Aorta (tissue), 5 donors: ENCODE measurements at places on chromosomes 4 and X. TPM values are rescaled to one million over a fixed set of nuclear protein-coding genes. Genes with fewer than 3 reads are reported as not detected.

- DNase-seq = no peak
Measured at GRCh38 chrX:41946989-41947612, 23.7 kb upstream of the CASK start.

Gene AMTN
- total RNA-seq = not detected

DNA sequence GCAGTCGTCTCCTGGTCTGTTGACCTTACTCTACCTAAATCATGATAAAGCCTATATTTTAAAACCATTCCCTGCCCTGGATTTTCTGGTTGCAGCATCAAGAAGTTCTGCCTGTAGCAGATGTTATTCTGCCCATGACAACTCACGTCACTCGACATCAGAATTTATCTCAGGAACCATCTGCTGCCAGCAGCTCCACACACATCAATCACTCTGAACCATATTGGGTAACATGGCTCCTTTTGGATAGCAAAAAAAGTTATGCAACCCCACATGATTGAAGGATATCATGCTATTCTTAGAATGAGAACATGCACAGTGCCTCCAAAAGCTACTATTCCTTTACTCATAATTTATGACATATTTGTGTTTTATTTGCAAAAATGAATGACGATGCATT, 341.4 kb downstream of the DHRSX start:
- no peak for DNase-seq

DNA sequence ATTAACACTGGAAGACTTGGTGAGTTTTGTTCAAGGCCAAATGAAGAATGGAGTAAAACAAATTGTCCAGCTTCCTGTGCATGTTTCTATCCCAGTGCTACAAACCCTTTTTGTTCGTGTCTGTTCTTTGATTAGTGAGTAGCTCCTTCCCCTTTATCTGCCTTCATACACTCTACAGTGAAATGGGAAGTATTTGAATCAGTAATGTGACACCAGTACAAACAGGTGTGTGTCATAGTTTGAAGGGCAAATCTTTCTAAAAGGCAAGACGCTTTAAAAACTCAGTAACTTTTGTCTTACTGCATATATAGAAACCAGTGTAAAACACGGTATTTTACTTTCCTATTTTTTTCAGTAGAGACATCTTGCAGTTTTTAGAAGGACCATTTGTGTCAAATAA, 5.9 kb downstream of the ARHGEF38 start:
- no peak for DNase-seq

GRCh38 chr4:144280688-144281087, 140.2 kb upstream of the GYPA start:
- no peak for DNase-seq

GRCh38 chr4:163173713-163174112, 7.0 kb upstream of the NAF1 start:
- no peak for DNase-seq

Gene FGFRL1
- 28.9 TPM for total RNA-seq

Gene FAM47A
- not detected for total RNA-seq

- no peak for DNase-seq
Measured at GRCh38 chr4:173769568-173769967, 239.5 kb upstream of the HAND2 start.

GRCh38 chrX:110477593-110478228, 119.1 kb downstream of the RTL9 start:
- no peak for DNase-seq

DNA sequence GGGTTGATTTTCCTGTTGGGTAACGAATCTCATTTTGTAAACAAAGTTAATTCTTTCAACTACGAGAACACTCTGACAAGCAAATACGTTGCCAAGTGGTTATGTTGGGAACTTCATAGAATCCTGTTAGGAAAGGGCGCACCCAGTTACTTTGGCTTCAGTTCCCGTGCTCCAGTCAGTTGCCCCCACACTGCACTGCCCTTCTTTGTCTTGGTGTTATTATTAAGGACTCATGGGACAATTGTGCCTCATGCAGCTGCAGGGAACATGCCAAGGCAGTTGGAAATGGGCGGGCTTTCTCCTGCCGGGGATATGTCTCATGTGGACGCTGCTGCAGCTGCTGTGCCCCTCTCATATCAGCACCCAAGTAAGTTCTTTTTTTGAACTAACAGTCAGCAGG, 28.9 kb downstream of the OFD1 start:
- DNase-seq = peak; percentile 48

DNA sequence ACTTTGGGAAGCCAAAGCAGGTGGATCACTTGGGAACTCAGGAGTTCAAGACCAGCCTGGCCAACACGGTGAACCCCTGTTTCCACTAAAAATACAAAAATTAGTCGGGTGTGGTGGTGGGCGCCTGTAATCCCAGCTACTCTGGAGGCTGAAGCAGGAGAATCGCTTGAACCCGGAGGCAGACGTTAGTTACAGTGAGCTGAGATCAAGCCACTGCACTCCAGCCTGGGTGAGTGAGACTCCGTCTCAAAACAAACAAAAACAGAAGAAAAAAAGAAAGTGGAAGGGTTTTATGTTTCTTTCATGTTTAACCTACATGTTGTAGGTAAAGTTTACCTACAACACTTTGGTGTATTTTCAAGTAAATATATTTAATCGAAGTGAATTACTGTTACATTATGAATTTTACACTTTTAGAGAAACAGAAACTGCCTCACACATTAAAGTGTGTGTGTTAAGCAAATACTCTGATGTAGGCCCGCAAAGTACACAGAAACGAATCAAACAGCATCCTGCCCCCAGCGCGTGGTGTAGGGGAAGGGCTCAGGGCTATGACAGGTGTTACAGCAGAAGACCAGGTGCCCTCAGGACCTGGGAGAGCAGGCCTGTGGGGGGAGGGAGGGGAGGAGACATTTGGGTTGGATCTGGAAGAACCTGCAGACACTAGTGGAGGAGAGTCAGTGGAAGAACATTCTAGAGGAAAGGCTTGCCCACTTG, 39.0 kb downstream of the PTTG2 start:
- DNase-seq = no peak

GRCh38 chrX:12488220-12488619, 303.0 kb upstream of the PRPS2 start:
- DNase-seq = no peak

DNA sequence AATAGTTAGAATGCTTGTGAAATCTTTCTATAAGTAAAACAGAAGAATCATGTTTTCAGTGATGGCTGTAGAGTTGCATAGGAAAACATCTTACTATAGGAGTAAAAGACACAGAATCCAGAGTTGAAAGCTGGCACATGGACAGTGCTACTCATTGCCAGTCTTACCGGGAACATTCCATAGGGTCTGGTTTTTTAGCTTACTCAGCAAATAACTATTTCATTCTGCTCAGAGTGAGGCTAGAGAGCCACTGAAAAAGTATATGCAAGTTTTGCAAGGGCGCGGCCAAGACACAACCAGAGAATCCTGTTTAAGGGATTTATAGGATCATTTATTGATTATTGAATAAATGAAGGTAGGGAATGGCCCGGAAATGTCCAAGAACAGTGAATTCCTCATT, 60.3 kb downstream of the MTHFD2L start:
- no peak for DNase-seq

GRCh38 chrX:12401252-12401651, 263.0 kb downstream of the FRMPD4 start:
- DNase-seq = no peak

Gene MAGEC3
- 2.2 TPM for total RNA-seq

GRCh38 chr4:125979950-125980349, 665.2 kb downstream of the FAT4 start:
- DNase-seq = no peak

GRCh38 chr4:182448281-182449151, 205.3 kb downstream of the TENM3 start:
- peak; percentile 88 for DNase-seq

Gene RAB40AL
- 1.1 TPM for total RNA-seq

DNA sequence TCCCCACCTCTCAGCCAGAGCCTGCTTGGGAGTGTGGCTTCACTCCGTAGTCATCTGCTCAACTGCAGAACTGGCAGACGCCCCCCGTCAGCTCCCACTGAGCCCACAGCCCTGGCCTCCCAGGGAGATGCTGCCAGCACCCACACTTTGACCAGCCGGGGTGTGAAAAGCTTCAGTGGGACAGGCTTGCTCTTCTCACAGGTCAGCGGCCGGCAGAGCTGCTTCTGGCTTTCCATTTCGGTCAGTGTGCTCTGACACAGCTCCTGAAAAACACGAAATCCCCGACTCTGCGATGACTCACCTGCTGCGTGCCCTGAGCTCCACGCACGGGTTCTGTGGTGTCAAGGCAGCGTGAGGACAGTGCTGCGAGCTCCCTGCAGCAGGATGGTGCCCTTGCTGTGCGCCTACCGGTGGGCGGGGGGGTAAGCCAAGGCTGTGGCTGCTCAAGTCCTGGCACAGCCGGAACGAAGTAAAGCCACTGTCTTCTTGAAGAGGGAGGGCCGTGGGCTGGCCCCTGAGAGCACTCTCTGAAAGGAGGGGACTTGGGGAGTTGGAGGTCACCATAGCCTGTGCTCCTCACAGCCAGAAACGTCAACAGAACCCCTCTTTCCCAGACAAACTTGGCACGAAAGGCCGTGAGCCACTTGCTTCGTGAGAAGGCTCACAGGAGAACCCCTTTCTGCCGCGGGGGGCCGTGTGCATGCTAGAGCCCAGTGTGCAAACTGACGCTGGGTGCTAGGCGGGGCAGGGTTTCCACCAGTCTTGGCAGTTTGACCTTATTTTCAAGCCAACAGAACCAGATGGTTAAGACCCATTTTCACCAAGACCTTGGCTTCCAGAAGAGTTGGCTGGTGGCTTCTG, 23.6 kb downstream of the NOP14 start:
- peak; percentile 73 for DNase-seq

Gene ELMOD2
- total RNA-seq = 25.7 TPM

GRCh38 chrX:38699696-38700095, 101.6 kb upstream of the MID1IP1 start:
- DNase-seq = no peak

GRCh38 chrX:149910178-149910695, 19.1 kb upstream of the HSFX4 start:
- no peak for DNase-seq

GRCh38 chrX:121863976-121864375, 816.6 kb downstream of the GLUD2 start:
- no peak for DNase-seq

Gene SPATA4
- not detected for total RNA-seq

- no peak for DNase-seq
Measured at GRCh38 chr4:90030202-90030601, 97.0 kb upstream of the CCSER1 start.

GRCh38 chr4:181855307-181855706, 387.9 kb upstream of the TENM3 start:
- no peak for DNase-seq

- DNase-seq = no peak
Measured at GRCh38 chrX:77167993-77168392, 279.2 kb upstream of the FGF16 start.

GRCh38 chrX:25003066-25003849, 12.5 kb downstream of the ARX start:
- DNase-seq = no peak

Gene TRO
- total RNA-seq = 21.2 TPM

DNA sequence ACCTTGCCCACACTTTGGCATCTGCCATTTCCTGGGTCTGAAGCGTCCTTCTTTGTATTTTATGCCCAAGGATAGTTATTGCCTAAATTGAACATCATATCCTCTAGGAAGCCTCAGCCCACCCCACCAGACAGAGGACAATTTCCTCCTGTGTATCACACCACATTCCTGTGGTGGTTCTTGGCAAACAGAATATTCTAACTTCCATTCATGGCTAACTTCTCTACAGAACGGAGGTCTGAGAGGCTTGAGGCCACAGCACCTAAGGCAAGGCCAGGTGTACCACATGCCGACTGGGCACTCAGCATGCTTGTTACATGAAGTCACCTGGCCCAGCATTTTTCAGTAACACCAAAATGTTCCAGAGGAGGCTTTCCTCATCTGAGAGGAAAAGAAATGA, 42.4 kb downstream of the CD99L2 start:
- DNase-seq = no peak

DNA sequence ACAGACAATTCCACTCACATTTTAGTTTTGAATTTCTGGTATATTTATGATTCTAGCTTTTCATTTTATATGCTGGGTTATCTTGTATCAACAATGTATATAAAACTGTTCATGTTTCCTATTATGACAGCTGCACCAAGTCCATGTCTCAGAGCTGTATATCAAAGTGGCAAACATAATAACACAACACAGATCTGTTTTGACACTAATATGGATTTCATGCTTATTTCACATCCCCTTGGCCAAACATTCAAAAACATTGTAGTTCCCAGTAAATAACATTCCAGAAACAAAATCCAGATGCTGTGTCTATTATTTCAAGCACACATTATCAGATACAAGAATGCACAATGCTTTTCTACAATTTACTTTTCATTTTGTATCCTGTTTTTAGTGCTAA, 380.6 kb upstream of the MAGEB2 start:
- no peak for DNase-seq

Gene GLRB
- 6.3 TPM for total RNA-seq

Gene SLC9A7
- 3.0 TPM for total RNA-seq

GRCh38 chr4:132859929-132860328, 289.2 kb upstream of the PCDH10 start:
- no peak for DNase-seq

DNA sequence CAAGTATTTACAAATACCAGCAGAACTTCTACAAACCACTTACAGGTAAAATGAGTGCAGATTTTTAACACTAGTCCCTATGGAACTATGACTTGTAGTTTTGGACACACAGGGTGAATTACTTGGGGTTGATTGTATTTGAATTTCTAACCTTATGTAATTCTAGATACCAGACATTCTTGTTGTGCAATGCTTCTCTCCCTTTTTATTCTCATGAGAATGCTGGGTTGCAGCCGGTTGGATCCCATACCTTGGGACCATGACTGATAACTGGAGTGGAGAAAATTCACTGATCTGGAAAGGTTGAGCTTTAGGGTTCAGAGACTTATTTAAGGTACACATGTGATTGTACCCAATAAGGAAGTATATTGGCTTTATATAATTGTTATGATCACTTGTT, 8.8 kb downstream of the TET2 start:
- no peak for DNase-seq

GRCh38 chr4:181645489-181645888, 597.7 kb upstream of the TENM3 start:
- no peak for DNase-seq

GRCh38 chr4:182018691-182019090, 224.5 kb upstream of the TENM3 start:
- DNase-seq = no peak

DNA sequence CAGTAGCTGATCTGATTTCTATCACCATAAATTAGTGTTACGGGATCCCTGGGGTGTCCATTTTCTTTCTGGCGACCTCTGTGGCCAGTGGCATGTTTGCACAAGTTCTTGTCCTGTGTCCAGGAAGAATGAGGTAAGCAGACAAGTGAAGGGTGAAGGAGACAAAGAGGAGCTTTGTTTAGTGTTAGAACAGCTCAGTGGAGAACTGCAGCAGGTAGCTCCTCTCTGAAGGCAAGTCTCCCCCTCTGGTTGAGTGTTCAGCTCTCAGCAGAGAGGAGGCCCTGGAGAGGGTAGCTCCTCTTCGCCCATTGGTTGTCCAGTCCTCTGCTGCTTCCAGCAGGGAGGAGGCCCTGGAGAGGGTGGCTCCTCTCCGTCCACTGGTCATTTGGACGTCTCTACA, 47.2 kb downstream of the DMP1 start:
- DNase-seq = no peak

GRCh38 chr4:98517218-98518021, 141.0 kb downstream of the TSPAN5 start:
- no peak for DNase-seq
